ENCODE measurements at places on chromosomes 16 and 17.

GRCh38 chr16:67349172-67349571, 22.6 kb downstream of the LRRC36 start:
- no peak for DNase-seq

- no peak for DNase-seq
These were observed 9.5 kb downstream of the PYCARD start for GRCh38 chr16:31192856-31193642.

- DNase-seq = no peak
These were observed 9.0 kb downstream of the ATAD5 start for GRCh38 chr17:30840771-30841170.

- no peak for DNase-seq
These were observed 24.8 kb upstream of the ALOX15 start for GRCh38 chr17:4666296-4666695.

- no peak for DNase-seq
These were observed 190.7 kb upstream of the KCNJ16 start for GRCh38 chr17:69884356-69884755.

- no peak for DNase-seq
These were observed 15.7 kb downstream of the TMIGD1 start for GRCh38 chr17:30318155-30318554.
